Iris pigment epithelial cell (primary cell): ENCODE measurements at places on chromosomes 7 and 10.

- no peak for DNase-seq
These were observed 27.3 kb upstream of the ANK3 start for GRCh38 chr10:60417024-60417423.

GRCh38 chr7:40356871-40357709, 222.3 kb downstream of the SUGCT start:
- DNase-seq, result peak; percentile 47

DNA sequence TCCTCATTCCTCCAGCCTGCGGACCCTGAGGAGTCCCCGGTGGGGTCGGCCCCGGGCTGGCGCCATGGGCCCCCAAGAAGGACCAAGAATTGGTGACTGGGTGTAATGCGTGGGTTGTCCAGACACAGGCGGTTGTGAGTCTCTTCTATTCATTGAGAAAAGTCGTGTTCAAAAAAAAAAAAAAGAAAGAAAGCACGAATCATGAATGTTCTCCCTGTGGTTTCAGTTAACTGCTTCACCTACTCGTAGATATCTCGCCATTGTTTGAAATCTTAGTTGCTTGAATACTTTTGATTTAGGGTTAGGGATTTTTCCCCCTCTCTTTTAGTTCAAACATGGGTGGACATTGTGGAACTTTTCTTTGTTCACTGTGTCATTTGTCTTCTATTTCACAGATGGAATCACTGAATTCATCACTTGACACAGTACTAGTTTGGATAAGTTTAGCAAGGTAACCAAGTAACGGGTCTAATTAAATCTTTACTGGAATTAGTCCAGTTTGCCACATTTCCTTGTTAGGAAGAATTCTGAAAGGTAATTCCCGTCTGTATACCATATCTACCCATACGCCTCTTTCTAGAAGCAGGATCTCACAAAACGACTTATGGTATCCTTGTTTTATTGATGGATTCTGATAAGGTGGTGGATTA, 775 bp downstream of the STARD3NL start:
- peak; percentile 56 for DNase-seq

DNA sequence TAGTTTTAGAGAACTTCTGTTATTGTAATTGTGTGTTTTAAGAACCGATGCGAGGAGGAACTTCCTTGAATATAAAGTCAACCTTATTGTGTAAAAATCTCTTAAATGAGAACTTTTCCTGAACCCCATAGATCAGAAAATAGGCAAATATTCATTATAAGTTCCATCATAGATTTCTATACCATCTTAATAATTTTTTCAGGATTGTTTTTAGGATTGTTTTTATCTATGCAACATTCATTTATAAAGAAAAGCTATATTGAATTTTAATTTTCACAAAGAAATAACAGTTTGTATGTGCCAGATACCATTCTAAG, 1.7 kb upstream of the SMNDC1 start:
- DNase-seq, result no peak

DNA sequence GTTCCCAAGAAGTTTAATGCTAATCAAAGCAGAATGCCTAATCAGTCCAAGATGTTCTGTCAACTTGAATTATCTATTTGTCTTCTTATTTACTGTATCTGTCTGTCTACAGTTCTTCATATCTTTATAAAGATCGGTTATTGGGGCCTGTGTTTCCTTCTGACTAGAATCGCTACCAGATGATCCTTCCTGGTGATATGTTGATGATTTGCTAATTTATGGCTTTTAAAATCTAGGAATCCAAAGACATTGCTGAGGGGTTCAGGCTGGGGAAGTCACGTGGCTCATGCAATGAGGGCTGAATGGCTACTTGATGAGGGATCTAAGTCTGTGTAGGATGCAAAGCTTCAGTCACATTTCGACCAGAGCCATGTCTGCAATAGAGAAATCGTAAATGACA, 536.3 kb downstream of the KCNMA1 start:
- no peak for DNase-seq

DNA sequence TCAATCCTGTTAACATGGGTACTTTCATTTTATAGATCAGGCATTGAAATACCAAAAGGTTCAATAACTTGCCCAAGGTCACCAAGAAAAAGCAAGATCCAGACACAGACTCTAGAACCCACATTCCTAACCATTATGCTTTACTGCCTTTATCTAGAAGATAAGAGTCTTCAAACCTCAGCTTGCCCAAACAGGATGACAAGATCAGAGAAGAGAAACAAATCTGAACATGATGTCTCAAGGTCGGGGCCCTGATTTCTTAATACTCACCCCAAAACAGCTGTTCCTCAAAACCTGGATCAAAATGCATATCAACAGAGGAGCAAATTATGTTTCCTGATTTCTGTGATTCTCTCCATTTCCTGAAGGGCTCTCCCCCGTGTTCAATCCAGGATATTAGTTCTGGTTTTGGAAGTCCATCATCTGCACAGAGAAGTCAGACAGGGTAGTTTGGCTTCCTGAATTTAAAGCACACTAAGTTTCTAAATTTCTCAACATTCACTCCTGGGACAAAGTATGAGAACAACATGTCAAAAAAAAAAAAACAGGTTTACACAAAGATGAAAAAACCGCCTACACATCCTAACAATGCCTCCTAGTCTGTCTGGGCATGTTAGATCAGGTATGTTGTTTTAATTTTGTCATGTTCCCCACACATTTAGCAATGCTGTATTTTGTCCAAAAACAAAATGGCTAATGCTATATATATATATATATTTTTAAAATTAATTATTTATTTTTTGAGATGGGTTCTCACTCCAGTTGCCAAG, 16.2 kb downstream of the ZNF786 start:
- DNase-seq, result no peak

DNA sequence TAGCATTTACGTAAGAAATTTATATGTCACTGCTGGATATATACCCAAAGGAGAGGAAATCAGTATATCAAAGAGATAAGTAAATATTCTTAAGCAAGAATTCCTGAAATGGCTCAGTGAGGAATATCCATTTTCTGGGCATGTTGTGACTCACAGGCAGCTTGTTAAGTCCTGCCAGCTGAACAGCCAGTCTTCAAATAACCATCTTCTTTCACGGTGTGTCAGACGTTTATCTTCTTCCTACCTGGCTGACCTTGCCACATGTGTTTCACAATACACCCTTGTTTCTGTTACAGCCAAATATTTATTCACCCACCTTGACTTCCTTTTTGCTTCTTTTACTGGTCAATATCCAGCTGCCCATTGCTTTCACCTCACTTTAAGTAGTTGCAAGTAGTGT, 648.1 kb downstream of the ANKRD7 start:
- peak; percentile 0 for DNase-seq

DNA sequence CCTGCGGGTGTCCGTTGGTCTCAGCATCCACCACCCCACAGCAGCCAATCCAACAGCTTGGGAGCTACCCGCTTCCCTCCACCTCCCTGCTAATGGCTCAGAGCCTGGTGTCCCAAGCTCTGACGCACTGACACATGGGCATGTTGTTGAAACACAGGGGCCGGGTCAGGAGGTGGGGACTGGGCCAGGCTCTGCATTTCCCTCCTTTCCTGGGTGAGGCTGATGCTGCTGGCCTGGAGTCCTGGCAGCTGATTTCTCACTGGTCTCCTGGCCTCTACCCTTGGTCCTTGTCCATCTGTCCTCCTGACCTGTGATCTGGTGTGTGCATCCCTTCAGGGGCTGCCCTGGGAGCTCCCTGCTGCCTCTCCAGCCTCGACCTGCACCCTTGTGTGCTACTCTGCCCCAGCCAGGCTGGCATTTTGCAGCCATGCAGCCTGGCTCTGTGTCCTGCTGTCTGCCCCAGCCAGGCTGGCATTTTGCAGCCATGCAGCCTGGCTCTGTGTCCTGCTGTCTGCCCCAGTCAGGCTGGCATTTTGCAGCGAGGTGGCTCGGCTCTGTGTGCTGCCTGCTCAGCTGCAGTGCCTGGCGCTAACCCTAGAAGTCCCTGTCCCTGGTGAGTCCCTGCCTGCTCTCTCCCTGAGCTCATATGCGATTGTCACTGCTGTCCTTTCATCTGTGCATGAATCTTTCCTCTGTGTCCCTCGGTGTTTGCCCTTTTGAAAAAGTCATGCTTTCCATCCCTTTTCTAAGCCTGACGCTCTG, 14.0 kb downstream of the AMZ1 start:
- DNase-seq, result no peak

DNA sequence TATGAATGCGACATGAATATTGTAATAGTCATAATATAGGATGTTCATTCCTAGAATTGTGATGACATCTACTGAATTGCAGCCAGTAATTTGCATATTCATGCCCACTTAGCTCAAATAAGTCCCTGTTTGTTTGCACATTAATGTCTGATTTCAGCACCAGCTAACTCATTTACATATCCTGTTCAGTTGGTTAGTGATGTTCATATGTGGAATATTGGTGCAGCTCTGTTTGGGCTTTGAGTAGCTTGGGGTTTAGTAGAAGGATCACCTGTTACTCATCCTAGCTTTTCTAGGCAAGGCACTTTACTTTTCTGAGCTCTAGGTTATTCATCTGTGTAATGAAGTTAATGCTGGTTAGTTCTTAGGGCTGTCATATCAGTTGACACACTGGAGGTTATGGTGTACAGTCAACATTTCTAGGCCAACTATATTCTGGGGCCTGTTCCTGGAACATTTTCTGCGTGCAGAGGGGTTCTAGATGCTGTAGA, 238.4 kb downstream of the EXOC4 start:
- no peak for DNase-seq

DNA sequence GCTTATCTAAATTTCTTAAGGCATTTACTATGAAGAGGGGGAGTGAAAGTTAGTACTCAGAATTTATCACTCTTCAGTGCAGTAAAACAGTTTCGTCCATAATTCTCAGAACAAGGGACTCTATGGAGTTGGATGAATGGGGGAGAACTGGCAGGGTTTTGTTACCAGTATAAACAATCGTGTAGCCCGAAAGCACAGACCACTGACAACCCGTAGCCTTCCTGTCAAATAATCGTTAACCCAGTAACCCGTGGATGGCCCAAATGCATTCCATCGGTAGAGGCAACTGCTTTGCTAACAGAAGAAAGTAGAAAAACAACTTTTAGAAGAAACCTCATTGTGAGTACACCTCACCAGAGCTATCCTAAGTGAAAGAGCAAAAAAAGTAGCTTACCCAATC, 583.9 kb downstream of the NXPH1 start:
- no peak for DNase-seq

DNA sequence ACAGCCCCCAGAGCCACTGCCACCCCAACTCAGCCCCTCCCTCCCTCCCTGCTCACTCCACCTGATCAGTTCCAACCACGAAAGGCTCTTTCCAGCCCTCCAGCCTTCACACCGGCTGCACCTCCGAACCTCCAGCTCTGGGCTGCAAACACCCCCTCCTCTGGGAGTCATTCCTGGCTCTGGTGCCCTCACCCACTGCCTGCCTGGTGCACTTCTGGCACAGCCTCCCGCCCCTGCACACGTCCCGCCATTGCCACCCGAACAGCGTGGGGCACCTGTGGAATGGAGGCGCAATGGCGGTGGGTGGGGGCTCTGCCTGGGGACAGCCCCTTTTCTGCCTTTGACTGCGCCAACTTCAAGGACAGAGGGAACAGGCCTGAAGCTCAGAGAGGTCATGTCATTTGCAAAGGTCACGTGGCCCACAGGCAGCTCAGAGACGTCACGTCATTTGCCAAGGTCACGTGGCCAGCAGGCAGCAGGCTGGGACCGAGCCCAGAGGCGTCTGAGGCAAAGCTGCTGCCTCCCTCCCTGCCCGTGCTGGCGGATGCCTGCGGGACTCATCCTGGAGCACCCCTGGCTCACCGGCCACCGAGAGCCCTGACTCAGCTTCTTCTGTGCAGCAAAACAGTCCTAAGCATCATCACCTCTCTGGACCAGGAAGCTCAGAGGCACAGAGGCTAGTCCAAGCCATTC, 76.0 kb upstream of the DNAAF5 start:
- DNase-seq, result no peak
